ENCODE measurements at places on chromosomes 4 and X.

DNA sequence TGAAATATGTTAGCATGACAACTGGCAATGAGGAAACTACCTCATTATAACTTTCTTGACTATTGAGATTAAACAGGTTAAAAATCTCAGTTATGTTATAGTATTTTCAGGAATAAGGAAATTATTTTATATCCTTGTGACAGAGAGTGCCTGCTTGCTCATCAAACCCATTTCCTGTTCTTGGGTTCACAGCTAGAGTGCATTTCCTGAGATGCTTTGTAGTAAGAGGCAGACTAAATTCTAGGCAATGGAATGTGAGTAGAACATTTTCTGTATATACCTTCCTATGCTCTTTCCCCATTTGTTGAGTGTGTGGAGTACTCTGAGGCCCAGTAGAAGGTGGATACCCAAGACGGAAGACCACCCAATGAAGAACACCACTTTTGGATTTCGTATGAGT lies 96.9 kb upstream of the CASK start:
- DNase-seq, result no peak
- H3K27me3 ChIP-seq, result no peaks in the 10 kb centered on the region
- no peaks in the 10 kb centered on the region for H3K4me1 ChIP-seq
- H3K27ac ChIP-seq, result no peak overlapping the region
- H3K36me3 ChIP-seq, result no peaks in the 10 kb centered on the region

DNA sequence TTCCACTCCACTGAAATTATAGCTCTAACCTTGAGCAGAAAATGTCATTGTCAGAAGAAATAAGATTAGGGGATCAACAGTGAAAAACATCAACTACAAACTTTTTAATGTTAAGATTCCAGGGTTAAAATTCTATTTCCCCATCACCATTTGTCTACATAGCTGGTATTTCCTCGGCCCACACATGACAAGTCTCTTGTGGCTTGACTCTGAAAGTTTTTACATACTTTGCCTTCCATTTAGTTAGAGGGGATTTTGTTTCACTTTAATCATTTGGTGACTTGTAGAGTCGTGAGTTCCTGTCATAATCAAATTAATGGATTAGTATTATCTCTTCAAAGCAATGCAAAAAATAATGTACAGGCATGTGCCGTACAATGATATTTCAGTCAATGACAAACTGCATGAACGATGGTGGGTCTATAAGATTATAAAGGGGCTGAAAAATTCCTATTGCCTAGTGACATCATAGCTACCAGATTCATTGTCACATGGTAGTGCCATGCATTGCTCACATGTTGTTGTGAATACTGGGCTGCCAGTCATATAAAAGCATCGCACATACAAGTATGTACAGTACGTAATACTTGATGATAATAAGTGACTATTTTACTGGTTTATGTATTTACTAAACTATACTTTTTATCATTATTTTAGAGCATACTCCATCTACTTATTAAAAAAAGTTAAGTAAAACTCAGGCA lies 72.0 kb downstream of the ING2 start:
- H3K4me3 ChIP-seq, result no peak overlapping the region
- no peaks in the 10 kb centered on the region for H3K36me3 ChIP-seq
- H3K27ac ChIP-seq, result no peak overlapping the region
- H3K27me3 ChIP-seq, result no peaks in the 10 kb centered on the region

DNA sequence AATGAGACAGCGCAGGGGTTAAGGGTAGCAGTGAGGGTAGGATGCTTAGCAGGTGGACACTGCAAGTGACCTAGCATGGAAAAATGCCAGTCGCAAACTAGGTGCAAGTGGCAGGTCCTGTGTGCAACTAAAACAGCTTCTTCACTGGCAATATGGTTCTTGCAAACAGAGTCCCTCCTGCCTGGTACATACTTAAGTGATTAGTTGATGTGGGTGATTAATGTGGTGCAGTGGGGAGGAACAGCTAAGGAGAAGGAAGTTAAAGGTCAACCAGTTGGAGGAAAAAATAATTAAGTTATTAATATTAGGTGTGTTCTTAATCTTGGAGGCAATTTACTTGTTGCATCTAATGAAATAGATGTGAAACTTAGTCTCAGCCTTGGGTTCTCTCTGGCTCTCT lies 121.6 kb upstream of the IGFBP7 start:
- H3K4me3 ChIP-seq, result no peak overlapping the region
- H3K27me3 ChIP-seq, result no peaks in the 10 kb centered on the region
- DNase-seq, result no peak
- no peak overlapping the region for H3K27ac ChIP-seq
- no peaks in the 10 kb centered on the region for H3K4me1 ChIP-seq

DNA sequence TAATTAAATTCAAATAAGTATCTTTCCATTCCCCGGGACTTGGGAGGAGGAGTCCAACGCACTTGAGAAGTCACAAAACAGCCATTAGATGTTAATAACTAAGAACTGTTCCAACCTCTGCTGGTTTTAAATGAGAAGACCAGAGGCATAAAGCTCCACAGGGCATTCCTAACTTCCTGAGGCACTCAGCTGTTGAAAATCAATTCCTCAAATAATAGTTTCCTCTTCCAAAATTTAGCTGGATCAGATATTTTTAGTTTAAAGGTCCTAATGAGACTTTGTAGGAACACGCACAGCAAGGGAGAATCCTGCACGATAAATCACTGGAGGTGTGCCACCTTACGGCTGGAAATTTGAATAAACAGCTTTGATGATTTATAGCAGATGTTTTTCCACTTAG lies 504.3 kb upstream of the ZFP42 start:
- DNase-seq, result no peak
- no peaks in the 10 kb centered on the region for H3K36me3 ChIP-seq
- H3K27me3 ChIP-seq, result no peaks in the 10 kb centered on the region
- no peak overlapping the region for H3K4me3 ChIP-seq
- H3K27ac ChIP-seq, result no peak overlapping the region

- no peaks in the 10 kb centered on the region for H3K4me1 ChIP-seq
- H3K36me3 ChIP-seq, result no peaks in the 10 kb centered on the region
- DNase-seq, result no peak
Observed at GRCh38 chr4:140189805-140190204, 35.8 kb upstream of the MAML3 start.

DNA sequence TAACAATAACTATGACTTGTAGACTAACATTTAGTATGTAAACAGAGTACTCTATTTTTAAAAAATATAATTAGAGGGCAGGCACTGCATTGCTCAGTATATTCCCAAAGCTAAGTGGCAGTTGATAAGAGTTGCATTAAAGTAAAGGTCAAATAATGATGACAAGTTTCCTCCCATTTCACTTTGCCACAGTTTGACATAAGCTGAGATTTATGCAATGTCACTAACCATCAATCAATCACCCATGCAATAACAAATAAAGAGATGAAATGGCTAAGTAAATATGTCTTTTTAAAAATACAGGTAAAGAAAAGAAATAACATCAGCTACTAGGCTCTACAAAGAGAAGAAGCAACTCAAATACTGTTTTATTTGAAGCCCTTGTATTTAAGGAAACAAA lies 673.4 kb downstream of the PCDH18 start:
- no peak for DNase-seq
- no peaks in the 10 kb centered on the region for H3K27me3 ChIP-seq
- no peak overlapping the region for H3K4me3 ChIP-seq
- no peak overlapping the region for H3K27ac ChIP-seq

- H3K27me3 ChIP-seq, result no peaks in the 10 kb centered on the region
- DNase-seq, result no peak
- no peak overlapping the region for H3K4me3 ChIP-seq
- peak overlapping the region; percentile 3 for H3K27ac ChIP-seq
- H3K4me1 ChIP-seq, result no peaks in the 10 kb centered on the region
- H3K36me3 ChIP-seq, result no peaks in the 10 kb centered on the region
Observed at GRCh38 chr4:85776579-85776978, 301.6 kb downstream of the ARHGAP24 start.

DNA sequence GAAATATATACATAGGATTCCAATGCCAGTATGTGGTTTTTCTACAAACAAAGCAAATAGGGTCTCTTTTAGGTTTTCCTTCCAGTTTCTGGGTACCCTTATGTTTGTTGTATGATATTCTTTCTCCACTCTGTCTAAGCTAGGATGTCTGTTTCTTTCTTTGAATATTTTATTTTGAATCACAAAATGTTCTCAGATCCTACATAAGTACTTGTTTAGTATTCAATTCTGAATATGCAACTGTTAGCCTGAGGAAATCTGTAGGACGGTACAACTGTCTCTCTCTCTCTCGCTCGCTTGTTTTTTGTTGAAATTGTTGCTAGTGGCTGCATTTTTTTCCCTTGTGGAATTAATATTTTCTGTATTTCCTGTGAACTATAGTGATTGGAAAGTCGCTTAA lies 163.2 kb downstream of the CCSER1 start:
- no peaks in the 10 kb centered on the region for H3K4me1 ChIP-seq
- H3K27me3 ChIP-seq, result no peaks in the 10 kb centered on the region
- H3K36me3 ChIP-seq, result no peaks in the 10 kb centered on the region
- no peak overlapping the region for H3K4me3 ChIP-seq

GRCh38 chr4:15149234-15149838 lies 147.1 kb downstream of the CPEB2 start:
- H3K27ac ChIP-seq, result peak overlapping the region; percentile 70
- no peak overlapping the region for H3K4me3 ChIP-seq
- H3K4me1 ChIP-seq, result peaks cover 19% of the 10 kb centered on the region
- no peaks in the 10 kb centered on the region for H3K27me3 ChIP-seq

DNA sequence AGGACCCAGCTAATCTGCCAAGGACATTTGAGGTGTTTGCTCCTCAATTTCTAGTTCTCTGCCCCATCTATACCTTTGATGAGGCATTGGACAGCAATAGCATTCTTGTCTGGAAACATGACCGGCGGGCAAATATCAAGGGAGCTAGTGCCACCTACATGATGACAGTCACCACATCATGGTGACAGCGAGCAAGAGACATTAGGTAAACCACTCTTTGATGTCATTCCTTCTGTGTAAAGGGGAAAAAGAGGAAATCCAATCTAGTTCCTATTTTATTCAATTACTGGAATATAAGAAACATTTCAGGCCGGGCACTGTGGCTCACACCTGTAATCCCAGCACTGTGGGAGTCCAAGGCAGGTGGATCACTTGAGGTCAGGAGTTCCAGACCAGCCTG lies 20.7 kb upstream of the IL13RA1 start:
- H3K4me3 ChIP-seq, result no peak overlapping the region
- no peaks in the 10 kb centered on the region for H3K36me3 ChIP-seq
- DNase-seq, result no peak
- H3K4me1 ChIP-seq, result no peaks in the 10 kb centered on the region
- no peaks in the 10 kb centered on the region for H3K27me3 ChIP-seq

DNA sequence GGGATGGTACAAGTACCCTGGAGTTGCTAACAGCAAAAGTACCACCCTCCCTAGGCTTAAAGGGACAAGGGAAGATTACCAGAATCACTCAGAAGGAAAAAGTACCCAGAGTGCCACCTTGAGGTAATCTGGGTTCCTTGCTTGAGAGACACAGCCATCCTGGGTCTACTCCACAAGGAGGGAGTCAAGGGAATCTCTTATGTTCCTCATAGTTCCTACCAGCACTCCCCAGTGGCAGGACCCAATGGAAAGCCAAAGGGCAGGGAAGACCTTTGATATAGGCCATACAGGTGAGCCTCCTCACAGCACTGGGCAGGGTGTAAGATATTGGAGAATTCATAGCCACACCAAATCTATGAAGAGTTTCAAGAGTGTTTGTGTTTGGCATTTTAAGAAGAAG lies 5.7 kb downstream of the IL2 start:
- H3K4me3 ChIP-seq, result no peak overlapping the region
- H3K27ac ChIP-seq, result no peak overlapping the region
- no peaks in the 10 kb centered on the region for H3K27me3 ChIP-seq
- DNase-seq, result no peak

DNA sequence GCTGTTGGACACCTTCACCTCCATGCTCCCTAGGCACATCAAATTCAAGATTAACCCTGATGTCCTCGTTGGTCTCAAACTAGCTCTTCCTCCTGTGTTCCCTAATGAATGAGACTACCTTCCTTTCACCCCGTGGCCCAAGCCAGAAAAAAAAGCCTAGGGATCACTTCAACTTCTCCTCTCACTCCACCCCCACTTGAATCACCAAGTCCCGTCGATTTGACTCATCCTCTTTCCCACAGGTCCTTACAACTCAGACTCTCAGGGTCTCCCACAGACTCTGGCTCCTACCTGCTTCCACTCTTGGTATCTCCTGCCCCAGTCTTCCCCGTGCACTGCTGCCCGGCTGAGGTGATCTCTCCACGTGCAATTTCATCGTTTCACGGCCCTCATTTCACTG lies 8.5 kb downstream of the SLC25A43 start:
- H3K4me1 ChIP-seq, result no peaks in the 10 kb centered on the region
- H3K27ac ChIP-seq, result no peak overlapping the region
- no peak overlapping the region for H3K4me3 ChIP-seq
- DNase-seq, result no peak

- H3K4me1 ChIP-seq, result no peaks in the 10 kb centered on the region
- H3K36me3 ChIP-seq, result no peaks in the 10 kb centered on the region
- DNase-seq, result no peak
- H3K27me3 ChIP-seq, result no peaks in the 10 kb centered on the region
Observed at GRCh38 chrX:95318882-95319281, 1365.8 kb upstream of the DIAPH2 start.

GRCh38 chr4:7691982-7692381 lies 247.7 kb downstream of the AFAP1 start:
- H3K36me3 ChIP-seq, result no peaks in the 10 kb centered on the region
- H3K27ac ChIP-seq, result no peak overlapping the region
- no peaks in the 10 kb centered on the region for H3K4me1 ChIP-seq
- H3K27me3 ChIP-seq, result no peaks in the 10 kb centered on the region
- no peak for DNase-seq
- no peak overlapping the region for H3K4me3 ChIP-seq

DNA sequence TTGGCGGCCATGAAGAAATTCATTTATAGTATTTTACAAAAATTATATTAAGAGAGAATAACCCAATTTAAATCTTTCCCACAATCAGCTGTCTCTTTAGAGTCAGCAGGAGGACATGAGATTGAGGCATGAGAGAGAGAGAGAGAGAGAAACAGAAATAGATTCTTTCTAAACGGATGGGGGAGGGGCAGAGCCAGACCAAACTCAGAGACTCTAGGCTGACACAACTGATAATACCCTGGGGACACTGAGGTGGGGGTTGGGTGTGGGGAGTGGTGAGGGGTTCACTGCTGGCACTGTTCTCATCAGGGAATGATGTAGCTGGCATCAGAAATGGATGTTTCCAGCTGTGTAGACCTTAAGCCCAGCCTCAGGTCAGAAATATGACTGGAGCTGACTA lies 20.5 kb upstream of the HOPX start:
- no peak overlapping the region for H3K27ac ChIP-seq
- H3K27me3 ChIP-seq, result no peaks in the 10 kb centered on the region
- no peaks in the 10 kb centered on the region for H3K36me3 ChIP-seq
- no peak for DNase-seq
- H3K4me1 ChIP-seq, result no peaks in the 10 kb centered on the region
